ENCODE measurements at places on chromosomes 16 and 17.

GRCh38 chr17:41009301-41009760 lies 403 bp upstream of the KRTAP3-1 start:
- DNase-seq = no peak

- DNase-seq = no peak
Observed at GRCh38 chr17:9958586-9959281, 53.7 kb upstream of the RCVRN start.

DNA sequence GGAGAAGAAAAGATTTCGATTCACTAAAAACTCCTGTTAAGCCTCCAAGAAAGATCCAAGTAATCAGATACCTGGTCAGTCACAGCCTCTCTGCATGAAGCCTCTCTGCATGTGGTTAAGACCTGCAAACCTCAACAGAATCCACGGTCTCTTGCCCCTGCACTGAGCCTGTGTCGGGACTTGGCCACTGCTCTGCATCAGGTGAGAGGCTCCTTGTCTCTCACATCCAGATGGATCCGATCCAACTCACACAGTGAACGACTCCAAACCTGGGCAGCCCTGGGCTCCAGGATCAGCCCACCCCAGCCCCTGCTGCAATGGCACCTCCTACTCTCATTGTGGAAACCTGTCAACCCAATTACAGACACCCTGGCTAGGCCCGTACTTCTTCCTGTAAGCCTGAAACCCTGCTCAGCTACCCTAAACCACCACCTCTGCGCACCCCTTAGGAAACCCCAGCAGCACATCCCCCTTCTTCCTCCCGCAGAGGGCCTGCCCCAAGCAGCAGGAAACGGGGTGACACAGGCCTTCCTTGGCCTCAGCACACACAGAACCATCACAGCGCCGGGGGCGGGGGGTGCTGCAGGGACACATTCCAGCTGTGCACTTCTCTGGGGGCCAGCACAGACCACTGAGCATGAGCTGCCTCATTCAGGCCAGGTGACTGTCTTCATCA lies 129.5 kb downstream of the ANKRD11 start:
- DNase-seq = no peak

- DNase-seq = peak; percentile 7
Observed at GRCh38 chr17:9512323-9513168, 63.1 kb downstream of the STX8 start.

DNA sequence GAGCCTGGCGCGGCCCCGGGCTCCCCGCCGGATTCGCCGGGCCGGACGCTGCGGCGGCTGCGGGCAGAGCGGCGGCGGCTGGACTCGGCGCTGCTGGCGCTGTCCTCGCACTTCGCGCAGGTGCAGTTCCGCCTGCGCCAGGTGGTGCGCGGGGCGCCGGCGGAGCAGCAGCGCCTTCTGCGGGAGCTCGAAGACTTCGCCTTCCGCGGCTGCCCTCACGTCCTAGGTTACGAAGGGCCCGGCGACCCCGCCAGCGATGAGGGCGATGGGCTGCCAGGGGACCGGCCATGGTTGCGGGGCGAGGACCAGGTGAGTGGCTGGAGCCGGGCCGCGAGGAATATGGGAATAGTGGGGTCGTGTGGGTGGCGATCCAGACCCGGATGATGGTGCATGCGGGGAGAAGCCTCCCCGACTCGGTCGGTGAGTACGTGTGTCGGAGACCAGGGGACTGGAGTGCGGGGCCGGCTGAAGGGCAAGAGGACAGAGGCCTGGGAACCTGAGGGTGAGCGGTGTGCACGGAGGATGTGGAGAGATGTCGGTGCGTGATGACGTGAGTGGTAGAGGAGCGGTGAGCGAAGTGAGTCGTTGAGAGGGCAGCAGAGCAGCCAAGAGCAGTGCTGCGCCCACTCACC lies 517 bp downstream of the RUNDC1 start:
- DNase-seq = peak; percentile 63

- DNase-seq = peak; percentile 93
Observed at GRCh38 chr17:42677921-42678781, 1.4 kb upstream of the PLEKHH3 start.

DNA sequence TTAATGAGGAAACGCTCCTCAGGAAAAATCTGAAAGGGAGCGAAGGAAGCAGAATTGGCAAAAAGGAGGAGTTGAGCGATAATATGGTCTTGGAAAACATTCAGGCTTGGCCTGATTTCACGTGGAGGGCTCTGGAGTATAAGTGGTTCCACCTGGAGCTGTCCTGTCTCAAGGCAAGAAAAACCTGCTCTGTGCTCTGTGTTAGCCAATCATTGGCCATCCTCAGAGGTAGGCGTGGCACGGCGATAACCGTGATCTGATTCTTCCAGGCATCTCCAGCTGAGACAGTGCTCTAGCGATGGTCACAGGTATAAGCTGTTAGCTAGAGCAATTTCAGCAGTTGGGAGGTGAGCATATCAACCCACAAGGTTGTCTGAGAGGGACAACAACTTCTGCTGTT lies 450.5 kb upstream of the MAF start:
- DNase-seq = no peak

- no peak for DNase-seq
Observed at GRCh38 chr16:72908362-72909167, 139.4 kb downstream of the ZFHX3 start.

DNA sequence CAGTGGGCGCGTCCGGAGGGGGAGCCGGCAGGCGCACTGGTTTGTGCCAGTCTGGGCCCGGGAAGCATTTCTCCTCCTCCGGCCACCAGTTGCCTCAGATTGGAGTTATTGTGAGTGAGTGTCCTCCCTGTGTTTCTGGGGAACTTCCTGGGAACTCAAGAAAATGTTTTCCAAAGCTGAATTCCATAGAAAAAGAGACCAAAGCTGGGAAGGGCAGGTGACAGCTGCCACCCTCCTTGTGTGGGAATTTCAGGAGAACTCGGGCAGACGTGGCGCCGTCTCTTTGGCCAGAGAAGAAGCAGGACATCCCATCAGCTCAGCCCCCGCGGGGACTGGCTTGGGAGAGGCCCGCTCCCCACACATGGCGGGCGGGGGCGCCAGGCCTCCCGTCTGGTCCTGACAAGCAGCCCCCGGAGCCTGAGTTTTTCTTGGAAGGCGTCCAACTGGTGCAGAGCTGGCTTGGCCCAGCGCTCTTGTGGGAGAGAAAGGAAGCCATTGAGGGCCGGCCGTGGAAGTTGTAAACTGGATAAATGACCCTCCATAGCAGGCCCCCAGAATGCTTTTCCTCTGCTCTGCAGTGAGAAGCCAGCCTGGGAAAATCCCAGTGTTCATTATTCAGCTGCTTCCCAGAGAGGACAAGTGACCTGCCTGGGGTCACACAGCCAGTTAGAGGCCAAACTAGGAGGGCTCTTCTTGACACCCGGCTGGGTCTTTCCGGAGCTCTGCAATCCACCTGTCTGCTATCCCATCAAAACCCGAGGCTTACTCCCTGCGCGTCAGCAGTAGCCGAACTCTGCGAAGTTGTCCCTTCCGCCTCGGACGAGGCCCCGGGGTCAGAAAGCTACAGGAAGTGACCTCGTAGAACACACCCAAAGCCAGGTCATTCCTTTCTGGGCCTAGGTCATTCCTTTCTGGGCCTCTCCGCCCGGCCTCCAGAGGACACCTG lies 39.2 kb upstream of the GSE1 start:
- no peak for DNase-seq
